ENCODE measurements at places on chromosomes 7 and 10.

DNA sequence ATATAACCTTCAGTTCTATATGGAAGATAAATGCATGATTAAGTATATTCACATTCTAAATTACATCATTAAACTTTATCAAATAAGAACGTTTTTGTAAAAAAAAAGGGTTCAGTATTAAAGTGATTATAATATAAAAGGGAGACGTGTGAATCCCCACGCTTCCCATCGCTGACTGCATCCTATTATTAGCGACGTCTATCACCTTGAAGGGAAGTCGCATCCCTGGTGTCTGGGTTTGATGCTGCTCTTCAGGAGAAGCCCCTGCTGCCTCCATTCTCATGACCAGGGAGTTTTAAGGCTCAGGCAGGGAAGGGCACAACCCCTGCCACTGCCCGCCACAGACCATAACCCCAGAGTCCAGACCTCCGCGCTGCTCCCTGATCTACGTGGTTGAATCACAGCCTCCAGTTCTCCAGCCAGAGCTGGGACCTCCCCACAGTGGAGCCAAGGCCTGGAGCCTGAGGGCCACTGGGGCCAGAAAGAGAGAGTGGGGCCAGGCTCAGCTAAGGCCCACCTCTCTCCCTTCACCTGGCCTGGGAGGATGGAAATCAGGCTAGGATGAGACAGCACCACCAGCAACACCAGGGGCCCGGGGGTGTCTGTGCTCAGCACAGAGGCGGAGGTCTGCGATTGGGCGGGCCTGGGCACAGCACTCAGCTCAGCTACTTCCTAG, 130.6 kb downstream of the TCERG1L start:
- no peak for DNase-seq

- no peak for DNase-seq
Observed at GRCh38 chr7:156082048-156083040, 270.1 kb upstream of the SHH start.

DNA sequence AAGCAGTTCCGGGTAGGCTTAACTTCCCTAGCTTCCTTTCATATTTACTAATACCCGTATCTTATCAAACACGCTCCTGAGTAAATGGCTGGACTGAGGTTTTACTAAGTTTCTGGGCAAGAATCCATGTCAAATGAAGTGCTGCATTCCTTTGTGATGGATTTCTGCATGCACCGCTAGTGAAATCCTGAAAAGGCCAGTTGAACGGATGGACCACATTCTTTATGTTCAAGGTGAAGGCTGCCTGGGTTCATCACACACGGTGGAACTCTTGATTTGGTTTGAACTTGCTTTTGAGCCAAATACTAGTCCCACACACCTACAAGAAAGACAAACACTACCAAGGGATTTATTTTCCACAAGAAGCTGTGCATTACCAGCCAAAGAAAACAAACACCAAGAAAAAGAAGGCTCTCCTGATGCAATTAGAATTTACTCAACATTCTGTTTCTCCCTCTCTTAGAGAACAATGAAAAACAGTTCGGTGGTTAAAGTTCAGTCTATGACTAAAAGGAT, 255.0 kb upstream of the SEMA3C start:
- no peak for DNase-seq

DNA sequence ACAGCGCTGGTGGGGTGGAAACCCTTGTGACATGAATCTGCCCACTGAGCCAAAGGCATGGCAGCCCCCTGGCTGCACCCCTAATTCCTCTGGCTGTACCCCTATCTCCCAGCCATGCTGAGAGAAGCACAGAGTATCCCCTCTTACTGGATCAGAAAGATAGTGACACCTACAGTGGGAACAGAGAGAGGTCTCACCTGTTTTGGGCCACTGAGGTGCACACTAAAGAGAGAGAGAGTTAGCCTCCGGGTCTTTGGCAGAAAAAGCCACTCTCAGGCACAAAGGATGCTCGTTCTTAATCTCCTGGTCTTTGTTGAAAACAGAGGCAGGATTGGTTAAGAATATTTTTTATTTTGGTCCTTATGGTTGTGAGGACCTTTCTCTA, 11.3 kb downstream of the TSPAN14 start:
- no peak for DNase-seq

DNA sequence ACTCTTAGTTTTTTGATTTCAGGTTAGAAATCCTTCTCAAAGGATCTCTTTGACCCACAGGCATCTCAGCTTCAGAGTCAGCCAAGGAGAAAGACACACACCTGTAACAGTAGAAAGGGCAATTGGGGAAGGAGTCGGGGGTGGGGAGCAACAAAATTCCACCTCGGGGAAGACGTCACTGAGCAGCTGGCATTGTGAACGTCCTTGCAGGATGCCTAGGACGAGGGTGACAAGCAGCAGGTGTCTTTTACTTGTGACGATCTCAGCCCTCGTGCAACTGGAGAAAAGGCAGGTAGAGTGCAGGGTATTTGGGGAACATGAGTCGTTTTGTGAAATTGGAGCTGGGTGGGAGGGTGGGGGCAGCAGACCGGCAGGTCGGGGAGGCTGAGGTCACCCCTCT, 627.0 kb downstream of the ACTR3B start:
- no peak for DNase-seq

DNA sequence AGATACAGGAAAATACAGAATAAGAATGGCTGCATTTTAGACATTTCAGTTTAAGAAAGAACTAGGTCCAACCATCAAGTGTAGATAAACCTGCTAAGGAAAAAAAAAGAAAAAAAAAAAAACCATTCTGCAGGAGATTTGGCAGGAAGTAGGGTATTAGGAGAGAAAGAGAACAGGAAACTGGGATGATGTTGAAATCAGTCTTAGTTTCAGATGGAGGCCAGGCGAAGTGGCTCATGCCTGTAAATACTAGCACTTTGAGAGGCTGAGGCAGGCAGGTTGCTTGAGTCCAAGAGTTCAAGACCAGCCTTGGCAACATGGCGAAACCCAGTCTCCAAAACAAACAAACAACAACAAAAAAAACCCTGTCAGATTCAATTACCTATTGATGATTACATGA, 120.2 kb downstream of the RAB11FIP2 start:
- no peak for DNase-seq

- DNase-seq, result no peak
Observed at GRCh38 chr7:149292462-149292823, 30.4 kb downstream of the ZNF783 start.
